ENCODE measurements at places on chromosomes 12 and 14.

GRCh38 chr12:98644433-98644711 is 216 bp downstream of the IKBIP start:
- DNase-seq, result no peak

- DNase-seq, result no peak
These were observed 12.3 kb upstream of the DCD start for GRCh38 chr12:54660320-54660962.

GRCh38 chr14:71062581-71063303 is 155.5 kb downstream of the PCNX1 start:
- no peak for DNase-seq

DNA sequence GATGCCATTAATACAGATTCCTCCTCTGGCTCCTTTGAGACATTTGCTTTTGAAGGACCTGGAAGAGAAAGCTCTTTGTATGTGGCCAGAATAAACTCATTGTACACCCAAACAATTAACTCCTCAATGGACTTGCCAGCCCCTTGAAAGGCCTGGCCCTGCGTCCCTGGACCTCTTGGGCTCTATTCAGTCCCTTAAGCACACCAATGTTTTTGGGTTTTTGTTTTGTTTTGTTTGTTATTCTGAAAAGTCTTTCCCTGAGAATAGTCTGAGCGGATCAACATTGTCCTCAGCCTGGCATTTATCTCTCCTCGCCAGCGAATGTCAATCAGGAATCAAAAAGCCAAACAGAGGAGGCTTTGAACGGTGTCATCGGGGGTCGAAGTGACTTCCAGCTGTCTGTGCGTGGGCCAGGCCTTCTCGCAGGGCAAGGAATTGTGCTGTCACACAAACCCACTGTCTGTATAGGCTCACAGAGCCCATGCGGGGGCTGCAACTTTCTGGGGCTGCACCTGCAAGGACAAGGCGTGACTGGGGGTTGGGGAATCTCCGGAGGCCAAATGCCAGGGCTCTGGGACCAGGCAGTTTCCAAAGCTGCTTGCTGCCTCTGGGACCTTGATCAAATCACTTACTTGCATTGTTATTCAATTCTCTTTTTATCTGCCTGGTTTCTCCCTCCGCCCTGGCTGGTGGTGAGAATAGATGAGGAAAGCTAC is 108.3 kb downstream of the SMOC1 start:
- DNase-seq, result no peak

GRCh38 chr12:95177201-95177768 is 40.0 kb downstream of the FGD6 start:
- no peak for DNase-seq

- no peak for DNase-seq
These were observed 68.1 kb downstream of the CRADD start for GRCh38 chr12:93745286-93745685.

DNA sequence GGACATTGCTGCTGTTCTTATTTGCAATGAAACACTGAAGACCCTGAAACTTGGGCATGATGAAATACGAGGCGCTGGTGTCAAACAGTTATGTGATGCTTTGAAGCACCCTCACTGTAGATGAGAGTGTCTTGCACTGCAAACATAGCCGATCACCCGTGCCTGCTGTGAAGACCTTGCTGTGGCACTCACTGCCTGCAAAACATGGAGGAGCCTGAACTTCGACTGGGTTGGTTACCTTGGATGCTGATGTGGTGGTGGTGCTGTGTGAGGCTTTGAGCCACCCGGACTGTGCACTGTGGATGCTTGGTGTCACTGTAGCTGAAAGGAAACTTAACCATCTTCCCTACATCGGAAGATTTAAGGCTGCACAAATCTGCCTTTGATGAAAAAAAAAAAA is 162.9 kb downstream of the GLT1D1 start:
- no peak for DNase-seq

- DNase-seq, result no peak
These were observed 6.9 kb downstream of the LRRC43 start for GRCh38 chr12:122189626-122190475.

- peak; percentile 54 for DNase-seq
These were observed 6.9 kb downstream of the FBXO34 start for GRCh38 chr14:55277972-55278740.

DNA sequence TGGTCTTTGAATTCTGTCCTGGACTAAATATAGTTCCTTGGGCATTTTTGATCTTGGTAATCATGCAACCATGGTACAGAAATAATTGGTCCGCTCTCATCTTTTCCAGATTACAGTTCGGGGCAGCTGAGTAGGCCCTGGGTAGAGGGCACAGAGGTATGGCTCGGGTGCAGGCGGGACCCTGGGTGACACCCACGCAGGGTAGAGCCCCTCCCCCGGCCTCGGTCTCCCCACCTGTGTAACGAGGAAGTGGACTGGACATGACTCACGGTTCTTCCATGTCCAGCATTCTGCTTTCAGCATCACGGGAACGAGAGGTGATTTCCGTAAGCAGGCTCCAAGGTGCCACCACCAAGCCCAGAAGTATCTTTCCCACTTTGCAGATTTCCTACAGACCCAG is 91.0 kb upstream of the DIO3 start:
- DNase-seq, result no peak

DNA sequence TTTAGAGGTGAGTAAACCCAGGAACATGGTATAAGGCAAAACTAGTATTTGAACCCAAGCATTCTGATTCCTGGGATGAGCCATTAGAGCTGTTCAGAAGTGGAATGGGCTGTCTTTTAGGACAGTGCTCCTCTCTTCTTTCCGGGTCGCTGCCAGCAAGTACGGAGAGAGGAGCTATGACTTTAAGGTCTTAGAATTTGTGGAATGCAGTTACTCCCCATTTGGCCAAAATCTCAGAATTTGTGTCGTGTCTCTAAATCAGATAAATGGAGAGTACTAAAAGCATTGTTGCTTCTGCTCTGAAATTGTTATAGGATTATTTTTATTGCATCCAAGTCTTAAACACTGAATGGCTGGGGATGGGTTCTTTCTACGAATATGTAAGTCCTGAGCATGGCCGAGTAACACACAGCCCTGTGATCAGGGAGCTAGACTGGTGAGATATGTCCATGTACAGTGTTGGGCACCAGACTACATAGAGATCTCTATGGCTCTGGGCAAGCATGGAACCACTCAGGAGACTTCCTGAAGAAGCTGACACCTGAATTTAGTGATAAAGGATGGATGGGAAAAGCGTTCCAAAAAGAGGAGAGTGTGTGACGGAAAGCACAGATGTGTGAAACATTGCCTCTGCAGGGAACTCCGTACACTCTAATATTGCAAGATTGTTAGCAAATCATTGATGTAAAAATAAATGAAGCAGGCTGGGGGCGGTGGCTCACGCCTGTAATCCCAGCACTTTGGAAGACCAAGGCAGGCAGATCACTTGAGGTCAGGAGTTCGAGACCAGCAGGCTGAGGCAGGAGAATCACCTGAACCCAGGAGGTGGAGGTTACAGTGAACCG is 184.7 kb downstream of the SRGAP1 start:
- no peak for DNase-seq

DNA sequence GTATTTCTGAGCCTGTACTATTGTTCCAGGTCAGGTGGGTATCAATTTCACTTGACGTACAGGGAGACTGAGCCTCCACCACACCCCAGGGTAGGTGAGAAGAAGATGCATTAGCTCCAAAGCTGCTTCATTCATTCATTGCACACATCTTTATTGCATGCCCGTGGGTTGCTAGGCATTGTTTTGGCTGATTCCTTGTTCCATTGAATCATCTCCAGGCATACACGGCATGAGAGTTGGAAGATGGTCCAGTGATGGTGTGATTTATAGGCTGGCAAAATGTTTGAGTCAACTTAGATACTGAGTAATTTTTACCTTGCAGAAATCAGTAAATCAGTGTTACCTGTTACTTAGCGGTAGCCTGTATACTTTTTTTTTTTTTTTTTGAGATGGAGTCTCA is 21.2 kb downstream of the KLC1 start:
- DNase-seq, result no peak

- peak; percentile 91 for DNase-seq
These were observed at the start of gene TTC8 for GRCh38 chr14:88824314-88825077. Gene TTC8, plus strand, starts transcription at chr14:88824651. Its CDS starts 57 bp downstream, at chr14:88824708.

GRCh38 chr12:101430456-101430855 is 22.9 kb upstream of the ARL1 start:
- peak; percentile 11 for DNase-seq

DNA sequence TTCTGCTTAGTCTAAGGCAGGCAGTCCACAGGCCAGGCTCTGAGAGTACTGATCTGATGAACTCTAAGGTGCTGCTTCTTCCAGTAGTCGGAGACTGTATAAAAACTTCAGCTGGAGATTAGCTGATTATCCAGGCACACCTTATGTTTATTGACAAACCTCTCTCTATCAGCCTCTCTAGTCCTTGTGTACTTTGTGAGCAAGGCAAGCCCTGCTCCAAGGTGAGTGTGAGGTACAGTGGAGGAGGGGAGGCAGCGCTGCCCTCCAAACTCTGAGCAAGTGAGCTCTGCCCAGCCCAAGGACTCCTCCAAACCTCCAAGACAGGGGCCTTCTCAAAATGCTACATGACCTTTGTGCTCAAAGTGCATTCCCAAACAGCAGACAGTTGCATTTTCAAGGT is 95.9 kb upstream of the CDKN3 start:
- DNase-seq, result no peak

GRCh38 chr12:115763376-115763775 is 514.1 kb downstream of the MED13L start:
- DNase-seq, result no peak

- no peak for DNase-seq
These were observed 26.6 kb upstream of the RIMBP2 start for GRCh38 chr12:130742716-130743115.

DNA sequence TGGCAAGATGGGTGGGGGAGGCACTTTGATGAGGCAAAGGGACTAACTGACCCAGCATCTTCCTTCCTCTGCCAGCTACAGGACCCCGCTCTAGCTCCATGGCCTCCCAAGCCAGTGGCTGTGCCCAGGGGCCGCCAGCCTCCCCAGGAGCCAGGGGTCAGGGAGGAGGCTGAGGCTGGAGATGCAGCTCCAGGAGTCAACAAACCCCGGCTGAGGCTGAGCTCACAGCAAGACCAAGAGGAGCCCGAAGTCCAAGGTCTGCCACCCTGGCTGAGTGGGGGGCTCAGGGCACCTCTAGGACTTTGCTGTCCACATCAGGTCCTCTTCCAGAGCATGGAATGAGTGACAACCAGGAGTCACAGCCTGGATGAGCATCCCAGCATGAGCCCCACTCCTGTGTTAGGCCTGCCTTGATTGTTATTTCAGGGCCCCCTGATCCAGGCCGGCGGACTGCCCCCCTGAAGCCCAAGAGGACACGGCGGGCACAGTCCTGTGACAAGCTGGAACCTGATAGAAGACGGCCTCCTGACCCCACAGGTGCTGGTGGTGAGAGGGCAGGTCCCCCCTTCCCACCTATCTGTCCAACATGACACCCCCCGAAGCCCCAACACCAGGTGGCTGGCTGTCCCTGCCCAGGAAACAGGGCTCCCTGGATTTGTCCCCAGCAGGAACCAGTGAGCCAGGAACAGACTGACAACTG is 2.5 kb upstream of the CPNE6 start:
- no peak for DNase-seq

GRCh38 chr12:15855646-15856045 is 26.5 kb upstream of the STRAP start:
- no peak for DNase-seq

- no peak for DNase-seq
These were observed 27.2 kb downstream of the GLT8D2 start for GRCh38 chr12:104022786-104023185.

- DNase-seq, result no peak
These were observed 2.5 kb downstream of the CDCA4 start for GRCh38 chr14:105018414-105018813.

- DNase-seq, result peak; percentile 24
These were observed 85.1 kb downstream of the DIP2B start for GRCh38 chr12:50589650-50590435.

DNA sequence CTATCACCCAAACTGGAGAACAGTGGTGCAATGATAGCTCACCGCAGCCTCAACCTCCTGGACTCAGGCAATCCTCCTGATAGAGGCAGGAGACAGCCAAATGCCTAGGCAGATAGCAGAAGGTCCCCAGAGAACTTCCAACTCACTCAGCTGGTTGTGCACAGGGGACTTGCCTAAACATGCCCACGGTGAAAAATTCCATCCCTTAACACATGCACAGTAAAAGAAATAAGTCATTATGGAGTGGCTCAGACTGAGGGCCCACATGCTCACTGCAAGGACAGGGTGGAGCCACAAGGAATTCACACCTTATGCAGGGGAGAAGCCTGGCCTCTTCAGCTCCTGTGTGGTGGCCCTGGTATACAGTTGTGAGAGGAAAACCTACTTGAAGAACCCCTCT is 525.8 kb upstream of the ATP2B1 start:
- no peak for DNase-seq

- DNase-seq, result no peak
These were observed 86.3 kb upstream of the NID2 start for GRCh38 chr14:52154992-52155650.

DNA sequence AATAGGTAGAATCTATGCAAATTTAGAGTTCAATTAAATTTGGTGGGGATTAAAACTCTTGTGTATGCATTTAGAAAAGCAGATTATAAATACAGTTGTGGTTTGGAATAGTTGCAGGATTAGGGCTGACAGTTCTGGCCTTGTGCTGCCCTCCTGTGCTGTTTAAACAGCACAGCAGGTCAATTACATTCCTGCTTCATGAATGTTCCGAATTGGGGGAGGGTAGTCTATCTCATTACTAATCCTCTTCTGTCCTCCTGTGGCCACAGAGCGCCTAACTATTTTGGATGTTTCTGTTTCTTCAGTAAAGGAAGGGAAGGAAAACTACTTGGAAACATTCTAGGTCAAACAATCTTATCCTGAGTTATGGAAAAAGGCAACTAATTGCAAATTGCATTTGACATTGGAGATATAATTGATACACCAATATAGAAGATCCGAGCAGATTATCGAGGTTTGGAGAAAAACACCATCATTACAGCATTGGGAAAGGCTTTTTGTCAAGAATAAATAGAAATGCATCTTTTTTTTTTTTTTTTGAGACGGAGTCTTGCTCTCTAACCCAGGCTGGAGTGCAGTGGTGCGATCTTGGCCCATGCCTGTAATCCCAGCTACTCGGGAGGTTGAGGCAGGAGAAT is 8.7 kb upstream of the GPR19 start:
- peak; percentile 74 for DNase-seq

DNA sequence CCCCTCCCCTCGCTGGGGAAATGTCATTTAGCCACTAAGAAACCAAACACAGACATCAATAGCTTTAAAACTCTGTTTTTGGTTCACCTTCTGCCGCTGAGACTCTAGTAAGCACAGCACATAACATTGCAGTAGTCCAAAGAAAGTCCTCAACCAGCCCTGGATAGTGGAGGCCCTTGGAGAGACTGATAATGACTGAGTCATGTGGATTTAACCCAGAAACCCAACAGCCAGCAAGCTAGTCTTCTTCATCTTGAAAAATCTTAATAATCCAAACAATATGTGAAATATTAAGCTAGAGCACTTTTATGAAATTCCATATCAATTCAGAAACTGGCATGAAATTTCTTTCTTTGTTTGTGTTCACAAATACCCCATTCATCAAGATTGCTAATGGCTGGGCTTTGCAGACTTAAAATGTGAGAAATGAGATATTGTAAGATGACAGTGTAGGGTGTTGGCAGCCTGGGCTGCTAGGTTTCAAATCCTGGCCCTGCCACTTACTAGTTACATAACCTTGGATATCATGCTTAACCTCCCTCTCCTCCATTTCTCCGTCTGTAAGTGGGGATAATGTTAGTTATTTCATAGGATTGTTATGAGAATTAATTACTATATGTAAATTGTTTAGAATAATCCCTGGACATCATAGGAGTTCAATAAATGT is 40.1 kb downstream of the RERG start:
- no peak for DNase-seq
